ENCODE measurements at places on chromosomes 2 and 18. TPM values are rescaled to one million over a fixed set of nuclear protein-coding genes. Genes with fewer than 3 reads are reported as not detected.

Gene ALPG
- not detected for total RNA-seq

Gene GCA
- 17.9 TPM for total RNA-seq

Gene LIPG
- total RNA-seq: 10.2 TPM

Gene C2orf66
- total RNA-seq: not detected

Gene CCDC102B
- total RNA-seq: 12.2 TPM

Gene RAB6D
- total RNA-seq: 1.6 TPM

Gene BOD1L2
- not detected for total RNA-seq
